ENCODE measurements at places on chromosomes 6 and 20. TPM values are rescaled to one million over a fixed set of nuclear protein-coding genes. Genes with fewer than 3 reads are reported as not detected.

ADGRB3 gene
- total RNA-seq = 0.14 TPM

DNA sequence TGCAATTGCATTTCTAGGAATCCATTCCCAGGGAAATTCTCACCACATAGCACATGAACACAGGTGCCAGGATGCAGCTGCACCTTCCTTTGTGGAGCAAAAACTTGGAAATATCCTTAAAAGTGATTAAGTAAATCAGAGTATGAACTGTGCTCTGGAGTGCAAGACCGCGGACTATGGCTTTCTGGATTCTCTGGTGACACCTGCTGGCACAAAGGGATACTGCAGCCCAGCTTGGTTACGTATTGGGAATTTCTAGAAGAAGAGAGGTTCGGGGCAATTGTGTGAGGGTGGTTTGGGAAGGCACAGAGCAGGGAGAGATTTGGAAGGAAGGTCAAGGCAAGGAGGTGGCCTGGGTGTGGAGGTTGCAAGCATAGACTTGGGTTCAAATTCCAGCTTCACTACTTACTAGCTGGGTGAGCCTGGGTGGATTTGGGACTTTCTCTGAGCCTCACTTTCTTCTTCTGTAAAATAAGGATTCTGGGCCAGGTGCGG lies 15.9 kb upstream of the PEDS1 start:
- H3K4me1 ChIP-seq = peaks cover 18% of the 10 kb centered on the region
- H3K4me3 ChIP-seq = no peak overlapping the region
- H3K27ac ChIP-seq = no peak overlapping the region

DNA sequence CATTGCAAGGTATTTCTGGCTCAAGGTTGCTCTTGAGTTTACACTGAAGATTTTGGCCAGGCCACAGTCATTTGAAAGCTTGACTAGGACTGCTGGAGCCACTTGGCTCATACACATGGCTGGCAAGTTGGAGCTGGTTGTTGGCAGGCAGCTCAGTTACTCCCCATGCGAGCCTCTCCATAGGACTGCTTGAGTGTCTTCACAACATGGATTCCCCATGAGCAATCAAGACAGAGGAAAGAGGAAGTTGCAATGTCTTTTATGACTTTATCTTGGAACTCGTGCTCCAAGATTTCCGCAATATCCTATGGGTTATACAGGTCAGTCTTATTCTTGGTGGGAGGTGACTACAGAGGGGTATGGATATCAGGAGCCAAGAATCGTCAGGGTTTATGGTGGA lies 1.4 kb upstream of the MANBAL start:
- H3K27ac ChIP-seq = peak overlapping the region; percentile 51
- DNase-seq = no peak
- peak overlapping the region; percentile 53 for H3K4me3 ChIP-seq
- peaks cover 15% of the 10 kb centered on the region for H3K4me1 ChIP-seq

GRCh38 chr6:20674664-20675063 lies 140.4 kb downstream of the CDKAL1 start:
- H3K27ac ChIP-seq = no peak overlapping the region
- peaks cover 10% of the 10 kb centered on the region for H3K36me3 ChIP-seq
- H3K4me3 ChIP-seq = no peak overlapping the region
- H3K4me1 ChIP-seq = peaks cover 15% of the 10 kb centered on the region

GRCh38 chr6:115137910-115138309 lies 795.1 kb upstream of the HS3ST5 start:
- no peak overlapping the region for H3K27ac ChIP-seq
- DNase-seq = no peak
- H3K4me1 ChIP-seq = no peaks in the 10 kb centered on the region
- no peaks in the 10 kb centered on the region for H3K27me3 ChIP-seq

CRISP1 gene
- not detected for total RNA-seq

- no peak overlapping the region for H3K4me3 ChIP-seq
- peaks cover 36% of the 10 kb centered on the region for H3K4me1 ChIP-seq
- no peaks in the 10 kb centered on the region for H3K27me3 ChIP-seq
- H3K27ac ChIP-seq = peak overlapping the region; percentile 34
Measured at GRCh38 chr20:47352332-47353238, 3.9 kb downstream of the ZMYND8 start.

DNA sequence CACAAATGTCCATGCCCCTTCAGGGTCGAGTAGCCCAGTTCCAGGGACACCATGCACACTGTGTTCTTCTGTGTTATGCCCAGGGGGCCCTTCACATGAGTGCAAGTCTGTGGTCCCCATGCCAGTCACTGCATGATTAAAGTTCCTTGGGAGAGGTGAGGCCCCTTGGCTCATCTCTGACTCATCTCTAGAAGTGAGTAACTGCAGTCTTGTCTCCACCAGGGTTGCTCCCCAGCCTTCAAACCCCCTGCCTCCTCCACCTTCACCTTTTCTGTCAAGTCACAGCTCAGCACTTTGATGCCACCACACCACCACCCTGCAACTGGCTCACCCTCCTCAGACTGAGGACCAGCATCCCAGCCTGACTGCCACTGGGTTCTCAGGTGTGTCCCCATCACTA lies 161.7 kb downstream of the UNC5CL start:
- DNase-seq = no peak
- peaks cover 21% of the 10 kb centered on the region for H3K27me3 ChIP-seq
- peaks cover 15% of the 10 kb centered on the region for H3K4me1 ChIP-seq

FOXC1 gene
- total RNA-seq = 0.05 TPM

UNC5CL gene
- total RNA-seq = 1.6 TPM

GRCh38 chr6:13012296-13012695 lies 295.7 kb downstream of the PHACTR1 start:
- no peaks in the 10 kb centered on the region for H3K36me3 ChIP-seq
- DNase-seq = no peak
- no peak overlapping the region for H3K27ac ChIP-seq
- peaks cover 52% of the 10 kb centered on the region for H3K27me3 ChIP-seq

GJA1 gene
- not detected for total RNA-seq

- peaks cover 19% of the 10 kb centered on the region for H3K36me3 ChIP-seq
- H3K4me1 ChIP-seq = peaks cover 3% of the 10 kb centered on the region
- no peak for DNase-seq
- no peaks in the 10 kb centered on the region for H3K27me3 ChIP-seq
- H3K4me3 ChIP-seq = no peak overlapping the region
Measured at GRCh38 chr20:63191400-63191799, 24.5 kb downstream of the YTHDF1 start.

- DNase-seq = no peak
- H3K27ac ChIP-seq = no peak overlapping the region
- no peaks in the 10 kb centered on the region for H3K4me1 ChIP-seq
- no peak overlapping the region for H3K4me3 ChIP-seq
- no peaks in the 10 kb centered on the region for H3K36me3 ChIP-seq
Measured at GRCh38 chr6:136429264-136430065, 120.8 kb downstream of the MAP7 start.

- H3K4me1 ChIP-seq = peaks cover 38% of the 10 kb centered on the region
- H3K27ac ChIP-seq = peak overlapping the region; percentile 43
- no peak for DNase-seq
- peaks cover 5% of the 10 kb centered on the region for H3K27me3 ChIP-seq
Measured at GRCh38 chr6:105628156-105628860, 225.4 kb upstream of the PREP start.

ATF6B gene
- 91.2 TPM for total RNA-seq

DNA sequence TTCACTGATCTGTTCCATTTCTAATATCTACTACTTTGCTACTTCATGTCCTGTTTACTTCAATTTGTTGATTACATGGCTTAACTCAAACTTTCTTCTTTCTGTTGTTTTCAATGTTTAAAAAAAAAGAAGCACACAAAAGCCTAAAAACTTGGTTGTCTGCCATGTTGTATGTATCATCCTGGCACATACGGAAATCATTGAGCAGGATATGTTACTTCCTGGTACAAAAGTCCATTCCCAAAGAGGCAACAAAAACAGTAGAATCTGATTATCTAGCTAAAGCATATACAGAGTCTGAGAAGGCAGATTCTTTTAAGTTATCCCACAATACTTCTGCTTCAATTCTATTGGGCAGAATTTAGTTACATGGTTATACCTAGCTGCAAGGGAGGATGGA lies 14.5 kb upstream of the COL12A1 start:
- peaks cover 22% of the 10 kb centered on the region for H3K27me3 ChIP-seq
- no peaks in the 10 kb centered on the region for H3K36me3 ChIP-seq
- DNase-seq = no peak
- H3K27ac ChIP-seq = no peak overlapping the region

GRCh38 chr6:121791396-121792315 lies 356.2 kb downstream of the GJA1 start:
- no peaks in the 10 kb centered on the region for H3K36me3 ChIP-seq
- no peak overlapping the region for H3K27ac ChIP-seq
- no peak for DNase-seq
- no peaks in the 10 kb centered on the region for H3K27me3 ChIP-seq
- no peaks in the 10 kb centered on the region for H3K4me1 ChIP-seq

- H3K36me3 ChIP-seq = peaks cover 81% of the 10 kb centered on the region
- H3K27me3 ChIP-seq = no peaks in the 10 kb centered on the region
- H3K4me1 ChIP-seq = peaks cover 72% of the 10 kb centered on the region
- peak overlapping the region; percentile 91 for H3K27ac ChIP-seq
- no peak for DNase-seq
Measured at GRCh38 chr6:33695451-33695887, 16.0 kb downstream of the UQCC2 start.

MLN gene
- not detected for total RNA-seq

MEP1A gene
- not detected for total RNA-seq

GRCh38 chr20:2108987-2109386 lies 7.4 kb downstream of the STK35 start:
- no peak overlapping the region for H3K4me3 ChIP-seq
- no peak for DNase-seq
- no peaks in the 10 kb centered on the region for H3K27me3 ChIP-seq
- H3K4me1 ChIP-seq = peaks cover 48% of the 10 kb centered on the region

PAK5 gene
- not detected for total RNA-seq

DNA sequence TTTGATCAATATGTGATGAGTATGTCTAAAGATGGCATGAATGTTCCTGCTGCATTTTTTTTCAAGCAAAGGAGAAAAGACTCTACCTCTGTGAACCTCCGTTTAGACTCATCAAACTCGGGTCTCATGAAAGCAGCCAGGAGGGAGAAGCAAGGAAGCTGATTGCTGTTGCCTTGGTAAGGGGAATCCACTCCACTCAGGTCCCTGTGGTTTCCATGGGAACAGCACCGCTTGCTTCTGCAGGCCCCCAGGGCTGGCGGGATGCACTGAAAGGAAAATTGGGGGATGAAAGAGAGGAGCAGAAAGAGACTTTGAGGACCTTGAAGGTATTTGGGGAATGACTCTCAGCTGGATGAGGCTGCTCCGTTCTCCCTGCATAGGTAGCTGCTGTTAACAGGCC lies 249.6 kb upstream of the RIN2 start:
- H3K36me3 ChIP-seq = no peaks in the 10 kb centered on the region
- H3K4me1 ChIP-seq = no peaks in the 10 kb centered on the region
- no peak for DNase-seq

- H3K27me3 ChIP-seq = no peaks in the 10 kb centered on the region
- peak overlapping the region; percentile 63 for H3K27ac ChIP-seq
Measured at GRCh38 chr6:31765559-31765909, 3.1 kb downstream of the SAPCD1 start.

DNA sequence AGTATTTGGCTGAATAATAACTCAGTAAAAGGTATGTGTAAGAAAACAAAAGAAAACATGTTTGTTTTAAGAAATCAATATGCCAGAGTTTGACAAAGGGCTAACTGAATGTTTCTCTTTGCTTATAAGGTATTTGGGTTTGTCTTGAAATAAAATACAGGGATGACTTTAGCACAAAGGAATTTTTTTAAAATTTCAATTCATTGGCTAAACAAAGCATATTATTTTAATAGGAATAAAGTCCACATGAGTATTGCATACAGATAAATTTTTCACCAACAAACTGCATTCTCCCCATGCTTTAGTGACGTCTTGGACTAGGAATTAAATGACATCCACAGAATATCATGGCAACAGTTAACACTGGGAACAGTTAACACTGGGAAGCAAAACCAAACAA lies 480.0 kb upstream of the JAG1 start:
- H3K27ac ChIP-seq = no peak overlapping the region
- no peak overlapping the region for H3K4me3 ChIP-seq
- no peaks in the 10 kb centered on the region for H3K36me3 ChIP-seq
- no peak for DNase-seq
- no peaks in the 10 kb centered on the region for H3K27me3 ChIP-seq

DNA sequence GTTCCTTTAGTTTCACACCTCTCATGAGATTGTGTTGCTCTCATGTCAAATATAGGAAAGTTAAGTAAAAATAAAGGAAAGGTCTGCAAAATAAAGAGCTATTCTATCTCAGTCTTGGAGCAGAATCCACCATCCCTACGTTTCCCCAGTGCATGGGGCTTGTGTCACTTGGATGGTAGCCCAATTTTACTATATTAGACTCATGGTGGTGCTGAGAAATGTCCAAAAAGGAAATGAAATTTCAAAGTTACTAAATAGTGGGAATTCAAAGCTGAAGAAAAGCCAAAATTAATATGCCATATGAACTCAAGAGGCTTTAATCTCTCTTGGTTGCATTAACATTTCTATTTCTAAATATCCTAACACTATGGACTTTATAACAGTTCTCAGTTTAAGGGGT lies 1283.3 kb upstream of the GJE1 start:
- H3K27ac ChIP-seq = no peak overlapping the region
- no peaks in the 10 kb centered on the region for H3K4me1 ChIP-seq
- H3K4me3 ChIP-seq = no peak overlapping the region
- no peaks in the 10 kb centered on the region for H3K27me3 ChIP-seq

DNA sequence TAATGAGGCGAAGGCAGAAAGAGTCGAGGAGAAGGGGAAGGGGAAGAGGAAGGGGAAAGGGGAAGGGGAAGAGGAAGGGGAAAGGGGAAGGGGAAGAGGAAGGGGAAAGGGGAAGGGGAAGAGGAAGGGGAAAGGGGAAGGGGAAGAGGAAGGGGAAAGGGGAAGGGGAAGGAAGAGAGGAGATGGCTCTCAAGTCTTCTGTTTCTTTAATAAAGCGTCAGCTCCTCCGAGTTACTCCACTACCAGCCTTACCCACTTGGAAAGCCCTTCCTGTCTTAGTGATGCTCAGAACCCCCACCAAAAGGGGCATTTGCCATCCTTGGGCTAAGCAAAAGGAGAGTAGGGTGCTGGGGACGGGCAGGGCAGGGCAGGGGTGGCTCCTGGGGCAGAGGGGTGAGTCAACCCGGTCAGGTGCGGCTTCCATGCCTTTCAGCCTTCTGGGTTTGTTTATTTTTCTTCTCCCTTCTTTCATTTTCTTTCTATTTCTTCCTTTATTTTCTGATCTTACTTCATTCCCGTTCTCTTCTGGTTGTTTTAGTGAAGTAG lies 476 bp upstream of the CLIC5 start:
- no peaks in the 10 kb centered on the region for H3K36me3 ChIP-seq
- peak overlapping the region; percentile 49 for H3K4me3 ChIP-seq
- DNase-seq = no peak
- peaks cover 31% of the 10 kb centered on the region for H3K27me3 ChIP-seq
- peaks cover 42% of the 10 kb centered on the region for H3K4me1 ChIP-seq
- no peak overlapping the region for H3K27ac ChIP-seq

GRCh38 chr6:25275436-25275835 lies 3.7 kb upstream of the CARMIL1 start:
- H3K4me1 ChIP-seq = peaks cover 15% of the 10 kb centered on the region
- H3K27me3 ChIP-seq = peaks cover 44% of the 10 kb centered on the region
- H3K4me3 ChIP-seq = no peak overlapping the region
- no peaks in the 10 kb centered on the region for H3K36me3 ChIP-seq
- no peak overlapping the region for H3K27ac ChIP-seq
- DNase-seq = no peak

GRCh38 chr6:144659202-144660182 lies 374.4 kb downstream of the UTRN start:
- peaks cover 5% of the 10 kb centered on the region for H3K36me3 ChIP-seq
- H3K4me3 ChIP-seq = peak overlapping the region; percentile 9
- H3K27me3 ChIP-seq = no peaks in the 10 kb centered on the region
- H3K27ac ChIP-seq = peak overlapping the region; percentile 74
- DNase-seq = no peak
- peaks cover 28% of the 10 kb centered on the region for H3K4me1 ChIP-seq

BMP6 gene
- total RNA-seq = 1.1 TPM

- peaks cover 7% of the 10 kb centered on the region for H3K27me3 ChIP-seq
- DNase-seq = no peak
Measured at GRCh38 chr6:134642279-134642678, 307.6 kb downstream of the ALDH8A1 start.

TMEM217 gene
- total RNA-seq = 4.8 TPM

WFDC5 gene
- not detected for total RNA-seq
